ENCODE measurements at places on chromosomes 3 and 15. TPM values are rescaled to one million over a fixed set of nuclear protein-coding genes. Genes with fewer than 3 reads are reported as not detected.

GRCh38 chr3:169509359-169509758, 154.2 kb downstream of the MECOM start:
- no peak for DNase-seq
- H3K36me3 ChIP-seq: no peaks in the 10 kb centered on the region
- peak overlapping the region; percentile 51 for H3K27ac ChIP-seq
- no peaks in the 10 kb centered on the region for H3K27me3 ChIP-seq

DNA sequence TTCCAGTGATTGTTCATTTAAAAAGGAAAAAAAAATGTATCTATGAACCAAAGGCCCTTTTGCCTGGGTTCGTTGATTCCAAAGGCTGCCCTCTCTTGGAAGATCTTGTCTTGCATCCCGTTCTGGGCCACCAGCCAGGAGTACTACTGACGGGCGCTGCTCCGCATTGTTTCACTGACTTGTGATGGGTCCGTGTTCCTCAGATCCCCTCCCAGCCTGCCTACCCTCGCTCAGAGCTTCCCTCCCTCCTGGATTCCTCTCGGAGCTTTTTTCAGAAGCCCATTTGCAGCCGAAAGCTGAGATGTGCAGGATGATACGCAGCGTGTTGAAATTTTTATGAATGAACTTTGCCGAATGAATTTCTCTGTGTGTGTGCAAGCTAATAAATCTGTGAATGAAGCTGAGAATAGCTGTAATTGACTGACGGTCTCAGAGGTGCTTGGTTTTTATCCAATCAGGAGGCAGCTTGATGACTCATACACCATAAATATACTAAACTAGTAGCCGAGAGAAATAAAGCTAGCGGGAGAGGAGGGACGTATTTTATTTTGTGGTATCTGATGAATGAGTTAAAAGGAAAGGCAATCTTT, at the start of gene SHC4:
SHC4 (minus strand) TSS at position 396 of the 590 bp plus-strand sequence. CDS start 904 bp downstream, outside the sequence.
- H3K27ac ChIP-seq: peak within 1 kb of the TSS; percentile 31
- peak within 1 kb of the TSS; percentile 57 for H3K4me3 ChIP-seq
- H3K27me3 ChIP-seq: peaks cover 15% of the 10 kb centered on the region
- H3K4me1 ChIP-seq: peaks cover 11% of the 10 kb centered on the region
- no peaks in the 10 kb centered on the region for H3K36me3 ChIP-seq
- DNase-seq: peak; percentile 87

DNA sequence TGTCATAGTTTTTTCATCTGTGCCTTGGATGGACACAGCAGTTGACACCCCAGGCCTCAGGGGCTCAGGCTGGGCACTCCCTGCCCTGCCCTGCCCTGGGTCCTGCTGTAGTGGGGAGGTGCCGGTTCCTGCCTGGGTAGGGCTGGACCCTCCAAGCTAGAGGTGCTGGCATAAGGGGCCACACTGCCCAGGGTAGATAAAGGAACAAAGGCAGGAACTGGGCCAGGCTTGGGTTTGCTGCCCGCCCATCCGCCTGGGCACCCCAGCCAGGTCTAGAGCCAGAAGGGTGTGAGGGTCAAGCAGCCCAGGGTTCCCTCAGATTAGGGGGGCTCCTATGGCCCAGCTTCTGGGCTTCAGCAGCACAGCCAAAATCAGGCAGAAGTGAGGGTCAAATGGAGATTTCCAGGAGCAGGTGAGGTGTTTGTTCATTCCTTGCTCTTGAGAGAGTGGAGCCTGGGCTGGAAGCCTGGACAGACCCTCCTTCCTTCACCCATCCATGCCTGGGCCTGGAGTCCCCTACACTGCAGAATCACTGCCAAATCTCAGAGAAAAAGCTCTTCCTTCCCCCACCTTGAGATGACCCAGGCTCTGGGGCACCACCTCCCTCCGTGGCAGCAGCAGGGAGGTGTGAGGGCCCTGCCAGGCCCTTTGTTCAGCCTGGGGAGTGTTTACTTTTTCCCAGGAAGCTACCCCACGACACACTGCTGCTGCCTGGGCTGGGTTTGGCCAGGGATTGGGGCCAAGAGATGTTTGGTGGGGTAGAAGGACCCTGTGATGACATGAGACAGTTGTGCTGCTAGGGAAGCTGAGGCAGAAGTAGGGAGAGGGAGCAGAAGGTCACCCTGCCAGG, 7.1 kb downstream of the SEMA3F start:
- H3K36me3 ChIP-seq: no peaks in the 10 kb centered on the region
- peaks cover 85% of the 10 kb centered on the region for H3K4me1 ChIP-seq
- DNase-seq: no peak
- no peak overlapping the region for H3K4me3 ChIP-seq
- H3K27ac ChIP-seq: no peak overlapping the region

The SLC7A14 gene
- total RNA-seq: under 0.01 TPM

- H3K4me1 ChIP-seq: peaks cover 18% of the 10 kb centered on the region
- H3K27me3 ChIP-seq: no peaks in the 10 kb centered on the region
- no peak overlapping the region for H3K27ac ChIP-seq
- DNase-seq: no peak
- H3K36me3 ChIP-seq: no peaks in the 10 kb centered on the region
These were observed 4.8 kb downstream of the TKT start for GRCh38 chr3:53250881-53251605.

The BUB1B gene
- 11.8 TPM for total RNA-seq

DNA sequence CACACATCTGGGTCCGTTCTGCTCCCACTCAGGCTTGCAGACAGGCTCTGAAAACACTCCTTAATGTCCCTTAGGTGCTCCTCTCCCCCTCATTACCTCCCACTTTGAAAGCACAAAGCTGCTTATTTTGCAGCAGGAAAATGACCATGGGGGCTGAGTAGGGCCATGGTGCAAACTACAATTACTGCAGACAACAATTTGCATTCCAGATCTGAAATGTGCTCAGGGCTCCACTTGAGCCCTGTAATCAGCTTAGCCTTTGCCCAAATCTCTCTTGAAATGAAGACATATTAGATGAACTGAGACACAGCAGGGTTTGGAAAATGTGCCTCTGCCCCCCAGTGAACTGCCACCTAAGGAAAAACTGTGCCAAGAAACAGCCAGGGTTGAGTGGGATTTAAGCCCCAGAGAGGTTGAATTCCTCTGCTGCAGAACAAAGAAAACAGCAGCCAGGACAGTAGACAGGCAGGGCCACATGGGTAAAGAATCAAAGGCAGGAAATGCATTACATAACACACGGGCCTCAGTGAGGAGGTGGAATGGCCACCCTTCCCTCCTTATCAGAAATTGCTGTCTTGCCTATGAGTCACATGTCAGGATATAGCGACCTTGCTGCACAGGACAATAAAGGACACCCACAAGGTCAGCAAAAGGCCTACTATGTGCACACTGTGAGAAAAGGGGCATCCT, 126.8 kb upstream of the ARHGEF3 start:
- H3K4me1 ChIP-seq: peaks cover 37% of the 10 kb centered on the region
- no peaks in the 10 kb centered on the region for H3K36me3 ChIP-seq
- H3K27ac ChIP-seq: peak overlapping the region; percentile 68
- no peak overlapping the region for H3K4me3 ChIP-seq
- no peaks in the 10 kb centered on the region for H3K27me3 ChIP-seq

DNA sequence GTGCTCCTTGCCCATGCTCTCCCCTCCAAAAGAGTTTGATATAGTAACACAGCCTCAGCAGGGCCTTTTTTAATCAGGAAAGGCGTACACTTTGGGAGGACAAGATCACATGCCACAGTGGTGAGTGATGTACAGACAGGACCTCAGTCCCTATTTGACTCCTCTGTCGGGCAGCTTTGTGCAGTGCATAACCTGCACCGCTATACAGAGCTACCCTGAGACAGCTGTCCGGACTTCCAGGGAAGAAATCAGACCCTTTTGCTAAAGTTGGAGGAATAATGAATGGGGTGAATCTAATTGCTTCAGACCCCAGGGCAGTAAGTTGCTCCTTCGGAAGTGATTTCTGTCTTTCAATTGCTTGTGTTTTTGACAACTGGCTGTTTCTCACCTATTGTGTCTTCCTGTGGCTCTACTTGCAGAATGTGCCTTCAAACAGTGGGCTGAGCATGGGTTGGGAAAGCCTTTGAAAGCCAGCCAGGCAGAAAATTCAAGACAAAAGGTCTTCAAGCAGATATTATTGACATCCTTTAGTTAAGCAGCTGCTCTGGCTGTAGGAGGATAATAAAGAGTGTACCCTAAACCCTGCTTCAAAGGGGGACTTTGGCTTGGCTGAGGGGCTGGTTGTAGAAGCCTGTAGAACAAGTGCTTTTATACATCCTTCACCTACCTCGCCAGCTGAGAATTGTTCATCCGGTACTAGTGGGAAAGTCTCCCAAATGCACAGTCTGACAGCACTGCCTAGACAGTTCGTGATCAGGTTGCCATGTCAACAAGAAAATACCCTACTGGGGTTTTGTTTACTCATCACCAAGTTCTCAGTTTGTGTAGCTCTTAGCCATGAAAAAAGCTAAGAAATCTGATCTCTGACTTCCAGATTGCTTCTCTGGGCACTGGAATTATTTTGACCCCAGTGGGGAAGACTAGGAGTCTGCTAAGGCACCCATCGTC, 35.1 kb downstream of the SNTN start:
- no peaks in the 10 kb centered on the region for H3K27me3 ChIP-seq
- H3K27ac ChIP-seq: no peak overlapping the region
- H3K4me1 ChIP-seq: no peaks in the 10 kb centered on the region
- DNase-seq: no peak

DNA sequence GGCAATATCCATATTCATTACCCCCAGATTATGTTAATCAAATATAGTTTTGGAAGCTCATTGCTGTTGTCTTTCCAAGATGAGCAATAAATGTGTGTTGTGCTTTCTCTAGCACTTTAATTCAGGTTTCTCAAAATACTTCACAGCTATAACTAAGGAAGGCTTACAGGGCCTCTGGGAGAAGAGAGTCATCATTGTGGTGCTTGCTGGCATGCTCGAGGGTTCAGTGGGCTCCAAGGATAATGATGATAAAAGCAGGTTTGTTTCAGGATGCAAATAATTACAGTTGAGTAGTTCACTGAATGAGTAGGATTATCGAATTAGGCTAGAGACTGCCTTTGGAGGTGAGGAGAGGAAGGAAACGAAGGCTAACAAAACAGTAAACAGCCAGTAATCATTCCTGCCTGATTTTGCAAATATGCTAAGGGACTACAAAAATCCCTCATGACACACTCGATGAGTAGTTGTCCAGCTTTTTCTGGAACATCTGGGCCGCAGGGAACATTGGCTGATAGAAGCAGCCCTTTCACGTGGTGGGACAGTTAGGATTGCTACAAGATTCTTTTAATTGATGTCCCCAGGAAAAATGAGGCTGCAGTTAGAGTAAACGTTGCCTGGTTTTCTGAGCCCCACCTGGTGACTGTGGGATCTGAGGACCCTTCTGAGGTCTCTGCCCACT, 54.1 kb downstream of the SLC7A14 start:
- no peak overlapping the region for H3K27ac ChIP-seq
- H3K4me1 ChIP-seq: peaks cover 9% of the 10 kb centered on the region
- no peaks in the 10 kb centered on the region for H3K27me3 ChIP-seq
- no peaks in the 10 kb centered on the region for H3K36me3 ChIP-seq

- H3K36me3 ChIP-seq: peaks cover 35% of the 10 kb centered on the region
- H3K4me1 ChIP-seq: no peaks in the 10 kb centered on the region
- DNase-seq: no peak
- no peaks in the 10 kb centered on the region for H3K27me3 ChIP-seq
These were observed 32.2 kb downstream of the SLC24A1 start for GRCh38 chr15:65653801-65654521.
